Thyroid gland (tissue), 4 donors: ENCODE measurements at places on chromosomes 11 and 22. TPM values are rescaled to one million over a fixed set of nuclear protein-coding genes. Genes with fewer than 3 reads are reported as not detected.

DNA sequence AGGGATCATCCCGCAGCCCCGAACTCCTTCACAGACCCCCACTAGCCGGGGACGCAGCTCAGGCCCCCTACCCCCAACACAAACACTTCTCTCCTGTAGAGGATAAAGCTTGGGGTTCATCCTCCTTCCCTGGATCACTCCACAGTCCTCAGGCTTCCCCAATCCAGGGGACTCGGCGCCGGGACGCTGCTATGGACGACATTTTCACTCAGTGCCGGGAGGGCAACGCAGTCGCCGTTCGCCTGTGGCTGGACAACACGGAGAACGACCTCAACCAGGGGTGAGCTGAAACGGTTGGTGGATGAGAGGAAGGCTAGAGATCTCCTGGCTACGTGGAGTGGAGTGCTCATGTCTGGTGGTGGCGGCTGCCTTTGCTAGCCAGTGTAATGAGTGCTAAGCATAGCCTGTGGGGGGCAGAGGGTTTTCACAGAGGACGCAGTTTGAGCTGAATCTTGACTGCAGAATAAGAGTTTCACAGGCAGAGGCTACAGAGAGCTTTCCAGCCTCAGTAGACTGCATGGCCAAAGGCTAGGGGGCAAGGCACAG is 580 bp downstream of the ILK start:
- peak; percentile 66 for DNase-seq

DNA sequence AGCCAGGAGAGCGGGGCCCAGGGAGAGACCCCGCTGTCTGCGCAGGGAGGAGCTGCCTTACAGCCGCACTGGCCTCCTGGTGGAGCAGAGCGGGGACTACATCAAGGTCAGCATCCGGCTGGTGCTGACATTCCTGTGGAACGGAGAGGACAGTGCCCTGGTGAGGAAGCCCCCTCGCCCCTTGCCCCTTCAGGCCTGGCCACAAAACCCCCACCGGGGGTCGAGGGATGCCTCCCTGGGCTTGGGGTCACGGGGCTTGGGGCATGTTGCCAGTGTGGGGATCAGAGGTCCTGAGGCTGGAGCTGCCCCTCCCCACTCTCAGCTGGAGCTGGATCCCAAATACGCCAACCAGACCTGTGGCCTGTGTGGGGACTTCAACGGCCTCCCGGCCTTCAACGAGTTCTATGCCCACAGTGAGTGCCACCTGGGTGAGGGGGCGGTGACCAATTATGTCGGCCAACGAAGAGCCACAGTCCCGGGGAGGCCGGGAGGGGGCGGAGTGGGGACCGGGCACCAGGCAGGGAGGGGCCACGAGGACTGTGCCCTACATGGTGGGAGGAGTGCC is 4.2 kb downstream of the MUC5B start:
- DNase-seq, result no peak

DNA sequence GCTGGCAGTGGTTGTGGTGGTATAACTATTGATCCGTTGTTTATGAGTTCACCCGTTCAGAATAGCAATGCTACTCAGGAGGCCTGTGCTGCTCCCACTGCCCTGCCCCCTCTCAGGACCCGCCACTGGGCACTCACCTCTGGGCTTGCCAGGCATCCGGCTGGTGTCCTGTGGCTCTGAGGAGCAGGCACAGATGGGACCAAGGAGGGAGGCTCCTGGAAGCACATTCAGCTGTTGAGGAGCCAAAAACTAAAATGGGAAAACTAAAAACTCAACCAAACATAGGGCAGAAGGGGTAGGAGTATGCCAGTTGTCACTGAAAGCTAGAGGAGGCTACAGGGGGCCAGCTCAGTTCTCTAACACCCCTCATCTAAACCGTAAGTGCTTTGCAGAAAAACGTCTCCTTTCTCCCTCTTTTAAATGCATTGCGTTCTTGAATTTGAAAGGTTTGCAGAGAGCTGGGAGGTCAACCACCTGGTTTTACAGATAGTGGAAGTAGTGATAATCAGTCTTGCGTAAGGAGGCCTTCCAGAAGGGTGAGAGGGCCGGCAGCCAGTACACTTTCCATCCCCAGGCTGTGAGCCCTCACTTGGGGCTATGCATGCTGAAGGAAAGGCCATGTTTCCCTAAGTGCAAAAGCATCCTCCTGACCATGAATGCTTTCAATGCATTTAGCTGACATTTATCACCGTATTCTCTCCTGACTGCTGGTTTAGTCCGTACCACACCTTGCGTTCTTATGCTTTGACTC is 547.4 kb downstream of the NTM start:
- DNase-seq, result no peak

- DNase-seq, result no peak
Measured at GRCh38 chr11:71568704-71569349, 3.5 kb downstream of the KRTAP5-10 start.

- no peak for DNase-seq
Measured at GRCh38 chr11:132895340-132895739, 637.0 kb downstream of the OPCML start.

DNA sequence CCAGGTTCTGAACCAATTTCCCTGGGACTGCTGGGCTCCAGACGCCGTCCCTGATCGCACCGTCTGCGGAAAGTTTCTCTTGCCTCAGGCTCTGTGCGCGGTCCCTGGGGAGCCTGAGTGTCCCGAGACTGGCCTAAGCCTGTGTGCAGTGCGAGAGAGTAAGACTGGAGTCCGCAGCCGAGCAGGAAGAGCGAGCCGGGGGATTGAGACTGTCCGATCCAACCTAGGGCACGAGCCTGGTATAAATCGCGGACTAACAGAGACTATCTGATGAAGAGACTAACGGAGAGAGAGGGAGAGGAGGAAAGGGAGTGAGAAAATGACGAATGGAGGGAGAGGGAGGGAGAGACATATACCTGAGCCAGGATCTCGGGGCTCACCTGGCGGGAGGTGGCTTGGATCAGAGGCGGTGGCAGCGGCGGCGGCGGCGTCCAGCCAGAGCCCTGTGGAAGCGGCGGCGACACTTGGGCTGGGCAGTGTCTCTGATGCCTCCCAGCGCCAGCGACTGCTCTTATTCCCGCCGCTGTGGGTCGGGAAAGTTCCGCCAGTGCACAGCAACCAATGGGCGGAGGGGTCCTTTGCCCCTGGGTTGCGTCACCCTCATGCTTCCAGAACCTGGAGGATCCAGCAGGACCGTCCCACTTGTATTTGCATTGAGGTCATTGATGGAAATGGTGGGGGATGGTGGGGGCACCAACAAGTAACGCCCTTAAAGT is at the start of gene CALCA:
CALCA (minus strand) TSS at position 487 of the 716 bp plus-strand sequence. CDS start 1,159 bp downstream, outside the sequence.
- no peak for DNase-seq

The WT1 gene
- total RNA-seq, result not detected

GRCh38 chr11:2234963-2235362 is 35.4 kb downstream of the ASCL2 start:
- no peak for DNase-seq

The NPAS4 gene
- not detected for total RNA-seq

DNA sequence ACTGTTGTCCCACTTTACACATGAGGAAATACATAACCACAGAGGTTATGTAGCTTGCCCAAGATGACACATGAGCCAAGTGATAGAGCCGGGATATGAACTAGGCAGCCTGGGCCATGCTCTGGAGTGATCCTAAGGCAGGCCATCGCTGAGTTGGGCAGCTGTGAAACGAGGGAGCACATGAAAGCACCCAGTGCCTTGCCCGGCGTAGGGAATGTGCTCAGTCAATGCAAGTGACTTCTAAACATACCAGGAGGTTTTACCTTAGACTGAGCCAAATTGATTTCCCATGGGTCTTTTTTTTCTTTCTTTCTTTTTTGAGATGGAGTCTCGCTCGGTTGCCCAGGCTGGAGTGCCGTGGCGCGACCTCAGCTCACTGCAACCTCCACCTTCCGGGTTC is 10.5 kb downstream of the GRIK4 start:
- DNase-seq, result no peak

The MAPK11 gene
- 4.7 TPM for total RNA-seq

DNA sequence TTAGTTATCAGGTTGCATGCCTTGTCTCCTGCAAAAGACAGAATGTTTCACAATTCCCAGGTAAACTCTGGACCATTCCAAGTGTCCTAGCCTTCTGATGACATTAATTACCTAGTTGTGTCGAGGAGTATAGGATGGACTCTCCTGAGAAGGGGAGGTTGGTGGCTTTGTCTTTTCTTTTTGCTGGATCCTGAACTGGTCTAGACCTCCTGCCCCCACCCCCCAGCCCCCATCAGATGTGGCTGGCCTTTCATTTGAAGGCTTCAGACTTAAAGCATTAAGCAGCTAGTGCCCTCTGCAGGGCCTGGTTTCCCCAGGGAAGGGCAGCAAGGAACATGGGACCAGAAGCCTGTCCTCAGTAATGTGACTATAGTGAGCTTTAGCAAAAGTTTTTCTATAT is 9.7 kb downstream of the MCAM start:
- no peak for DNase-seq

The MRGPRX3 gene
- not detected for total RNA-seq

The C11orf52 gene
- 24.5 TPM for total RNA-seq

DNA sequence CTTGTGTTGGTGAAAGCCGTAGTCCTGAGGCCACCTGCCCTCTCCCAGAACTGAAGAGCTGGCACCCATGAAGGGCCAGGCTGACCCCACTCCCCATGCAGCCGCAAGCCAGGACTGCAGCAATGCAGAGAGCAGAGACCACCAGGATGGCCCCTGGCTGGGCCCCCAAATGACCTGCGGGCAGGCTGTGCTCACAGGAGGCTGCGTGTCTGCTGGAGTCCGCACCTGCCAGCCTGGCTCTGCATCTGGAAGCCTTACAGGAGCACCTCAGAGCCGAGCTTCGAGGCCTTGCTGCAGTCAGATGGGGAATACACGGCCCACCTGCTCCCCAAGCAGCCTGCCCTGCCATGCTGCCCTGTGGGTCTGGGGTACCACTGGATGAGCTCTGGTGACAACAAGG is 1336.8 kb downstream of the TBC1D22A start:
- no peak for DNase-seq

- DNase-seq, result no peak
Measured at GRCh38 chr22:38798496-38798895, 4.6 kb upstream of the DNAL4 start.

- no peak for DNase-seq
Measured at GRCh38 chr11:72005347-72006260, 6.9 kb downstream of the IL18BP start.

The TRIM29 gene
- total RNA-seq, result 1.6 TPM

The IGHMBP2 gene
- total RNA-seq, result 13.0 TPM

The NXPE1 gene
- total RNA-seq, result not detected

DNA sequence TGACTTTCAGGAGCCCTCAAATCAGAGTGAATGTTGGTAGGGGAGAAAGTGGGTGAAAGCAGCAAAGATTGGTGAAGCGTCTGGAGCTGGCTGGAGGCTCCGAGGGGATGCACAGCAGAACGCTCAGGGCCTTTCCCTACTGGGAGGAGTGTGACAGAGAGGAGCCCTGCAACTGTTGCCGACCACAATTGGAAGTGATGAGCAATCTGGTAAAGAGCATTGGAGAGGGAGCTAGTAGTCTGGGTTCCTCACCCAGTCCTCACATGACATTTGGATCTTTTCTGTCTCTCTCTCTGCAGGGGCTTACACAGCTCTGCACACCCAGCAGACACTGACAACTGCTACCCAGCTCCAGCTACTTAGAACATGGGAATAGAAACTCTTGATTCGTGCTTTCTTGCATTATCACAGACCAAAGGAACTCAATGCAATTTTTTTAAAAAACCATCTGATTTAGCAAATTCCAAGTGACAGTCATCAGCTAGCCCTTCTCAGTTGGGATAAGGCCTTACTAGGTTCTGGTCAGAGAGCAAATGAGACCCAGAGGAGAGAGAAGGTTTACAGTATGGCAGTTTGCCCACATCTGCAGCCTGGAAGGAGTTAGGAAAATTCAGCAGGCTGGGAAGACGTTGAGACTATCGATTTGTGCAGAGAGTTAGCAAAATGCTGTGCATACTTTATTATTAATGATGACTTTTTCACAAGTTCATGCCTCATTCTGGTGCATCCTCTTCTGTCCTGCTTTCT is 278.0 kb upstream of the PLET1 start:
- no peak for DNase-seq

The RBMXL2 gene
- 0.27 TPM for total RNA-seq

The SLC22A6 gene
- not detected for total RNA-seq

DNA sequence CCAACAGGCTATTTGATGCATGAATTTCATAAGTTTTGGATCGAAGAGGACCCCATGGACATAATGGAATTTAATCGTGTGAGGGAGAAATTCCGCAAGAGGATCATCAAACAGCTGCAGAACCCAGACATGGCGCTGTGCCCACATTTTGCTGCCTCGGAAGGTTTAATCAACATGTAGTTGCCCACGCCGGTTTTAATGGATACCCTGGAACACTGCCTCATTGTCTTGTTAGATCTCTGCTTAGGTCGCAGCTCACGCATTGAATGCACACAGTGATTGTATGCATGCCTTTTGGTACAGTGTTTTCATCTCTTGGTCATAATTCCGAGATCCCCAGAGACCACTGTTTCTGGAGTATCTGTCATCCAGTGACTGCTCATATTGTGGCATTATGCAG is 46.8 kb downstream of the SLN start:
- DNase-seq, result no peak

DNA sequence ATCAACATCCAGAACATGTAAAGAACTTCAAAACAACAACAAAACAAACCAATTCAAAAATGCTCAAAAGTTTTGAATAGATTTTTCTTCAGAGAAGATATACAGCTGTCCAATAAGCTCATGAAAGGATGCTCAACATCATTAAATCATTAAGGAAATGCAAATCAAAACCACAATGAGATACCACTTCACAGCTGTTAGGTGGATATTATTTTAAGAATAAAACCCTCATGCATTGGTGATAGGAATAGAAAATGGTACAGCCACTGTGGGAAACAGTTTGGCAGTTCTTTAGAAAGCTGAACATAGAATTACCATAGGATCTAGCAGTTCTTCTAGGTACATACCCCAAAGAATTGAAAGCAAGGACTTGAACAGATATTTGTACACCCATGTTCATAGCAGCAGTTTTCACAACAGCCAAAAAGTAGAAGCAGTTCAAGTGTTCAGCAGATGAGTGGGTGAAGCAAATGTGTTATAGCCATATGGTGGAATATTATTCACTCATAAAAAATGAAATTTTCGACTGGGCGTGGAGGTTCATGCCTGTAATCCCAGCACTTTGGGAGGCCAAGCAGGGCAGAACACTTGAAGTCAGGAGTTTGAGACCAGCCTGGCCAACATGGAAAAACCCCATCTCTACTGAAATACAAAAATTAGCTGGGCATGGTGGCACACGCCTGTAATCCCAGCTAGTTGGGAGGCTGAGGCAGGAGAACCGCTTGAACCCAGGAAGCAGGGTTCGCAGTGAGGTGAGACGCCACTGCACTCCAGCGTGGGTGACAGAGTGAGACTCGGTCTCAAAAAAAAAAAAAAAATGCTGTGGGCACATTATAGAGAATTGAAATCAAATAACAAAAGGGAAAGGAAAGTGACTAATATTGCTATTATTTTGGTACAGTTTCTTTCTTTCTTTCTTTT is 42.9 kb downstream of the CBL start:
- no peak for DNase-seq

GRCh38 chr11:34953955-34954354 is 37.5 kb downstream of the PDHX start:
- DNase-seq, result no peak

DNA sequence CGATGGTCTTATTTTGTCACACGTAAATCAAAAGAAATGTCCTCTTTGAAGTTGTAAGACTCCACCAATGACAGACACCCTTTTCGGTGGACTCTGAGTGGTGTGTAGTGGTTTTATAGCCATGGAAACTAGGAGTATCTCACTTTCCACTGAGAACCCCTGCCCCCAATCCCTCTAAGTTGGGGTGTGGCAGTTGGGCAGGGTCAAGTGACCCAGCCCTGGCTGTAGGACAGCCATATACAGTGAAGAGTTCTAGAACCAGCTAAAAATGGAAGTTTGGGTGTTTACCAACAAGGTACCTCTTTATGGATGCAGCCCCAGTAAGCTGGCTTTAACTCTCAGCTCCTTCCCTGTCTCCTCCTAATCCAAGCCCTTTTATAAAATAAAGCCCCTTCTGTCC is 5.2 kb downstream of the C22orf31 start:
- DNase-seq, result no peak

The POLD4 gene
- 38.6 TPM for total RNA-seq
